Activated CD8-positive, alpha-beta memory T cell treated with anti-CD3 and anti-CD28 coated beads, Interleukin-2, amount 50 U/mL, for 48 hours (primary cell): ENCODE measurements at places on chromosomes 11 and 22.

GRCh38 chr11:95076981-95077380 lies 10.3 kb downstream of the SRSF8 start:
- no peak for DNase-seq

- no peak for DNase-seq
Observed at GRCh38 chr22:24887260-24887659, 59.2 kb downstream of the LHFPL7 start.

- DNase-seq = no peak
Observed at GRCh38 chr22:37320726-37321677, 38.7 kb downstream of the CYTH4 start.

DNA sequence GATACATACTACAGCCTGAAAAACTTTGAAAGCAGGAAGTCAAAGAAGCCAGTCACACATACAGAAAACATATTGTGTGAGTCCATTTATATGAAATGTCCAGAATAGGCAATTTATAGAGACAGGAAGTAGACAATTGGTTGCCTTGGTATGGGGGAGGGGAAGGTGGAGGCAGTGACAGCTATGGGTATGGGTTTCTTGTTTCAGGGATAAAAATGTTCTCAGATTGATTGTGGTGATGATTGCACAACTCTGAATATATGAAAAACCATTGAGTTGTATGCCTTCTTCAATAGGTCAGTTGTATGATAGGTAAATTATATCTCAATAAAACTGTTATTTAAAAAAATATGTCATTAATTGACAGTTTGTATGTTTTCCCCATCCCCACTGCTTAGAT lies 137.6 kb downstream of the SNX19 start:
- no peak for DNase-seq

- no peak for DNase-seq
Observed at GRCh38 chr22:31870890-31871289, 73.4 kb upstream of the YWHAH start.

DNA sequence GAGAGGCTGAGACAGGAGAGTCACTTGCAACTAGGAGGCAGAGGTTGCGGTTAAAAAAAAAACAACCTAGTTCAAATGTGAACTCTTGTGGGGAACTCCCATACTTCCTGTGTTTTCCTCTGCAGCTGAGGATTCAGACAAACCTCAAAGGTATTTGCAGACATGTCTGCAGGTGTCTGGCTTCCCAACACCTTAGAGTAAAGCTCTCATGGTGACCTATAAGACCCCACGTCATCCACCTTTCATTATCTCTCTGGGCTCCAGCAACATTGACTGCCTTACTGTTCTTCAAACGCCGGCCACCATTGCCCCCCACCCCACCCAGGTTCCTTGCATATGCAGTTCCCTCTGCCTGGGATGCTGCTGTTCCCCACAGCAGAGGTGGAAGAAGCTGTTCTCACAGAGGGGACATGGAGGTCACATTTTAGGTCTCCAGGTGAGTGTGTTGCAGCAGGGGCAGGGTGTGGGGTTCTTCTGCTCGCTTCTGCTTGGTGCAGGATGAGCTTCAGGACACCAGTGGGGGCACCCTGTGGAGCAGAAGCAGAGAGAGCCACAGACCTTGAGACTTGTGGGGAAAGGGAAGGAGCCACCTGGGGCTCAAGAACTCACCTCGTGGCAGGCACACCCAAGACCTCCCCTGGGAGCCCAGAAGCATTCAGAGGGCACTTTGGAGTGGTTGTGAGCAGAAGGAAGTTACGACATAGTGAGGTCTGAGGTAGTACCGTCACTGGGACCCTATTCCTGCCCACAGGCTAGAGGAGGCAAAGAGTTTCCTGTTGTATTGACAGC lies 203.2 kb downstream of the CSNK2A3 start:
- DNase-seq = no peak

DNA sequence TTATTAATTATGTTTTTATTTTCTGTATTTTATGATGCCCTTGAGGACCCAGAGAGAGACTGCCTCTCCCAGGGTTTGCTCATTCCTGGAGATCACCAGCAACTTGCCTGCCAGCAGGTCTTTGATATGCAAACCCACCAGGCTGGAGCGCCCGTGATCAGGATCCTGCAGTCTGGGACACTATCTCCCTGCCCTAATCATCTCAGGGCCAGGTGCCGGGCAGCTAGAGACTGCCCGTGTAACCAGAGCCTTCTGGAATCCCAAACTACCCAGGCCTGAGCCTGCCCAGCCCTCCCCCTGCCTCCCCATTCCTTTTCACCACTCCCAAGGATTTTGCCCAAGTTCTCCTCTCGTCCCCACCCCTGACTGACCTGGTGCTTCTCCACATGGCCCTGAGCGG lies 52.2 kb upstream of the B3GAT1 start:
- DNase-seq = no peak

DNA sequence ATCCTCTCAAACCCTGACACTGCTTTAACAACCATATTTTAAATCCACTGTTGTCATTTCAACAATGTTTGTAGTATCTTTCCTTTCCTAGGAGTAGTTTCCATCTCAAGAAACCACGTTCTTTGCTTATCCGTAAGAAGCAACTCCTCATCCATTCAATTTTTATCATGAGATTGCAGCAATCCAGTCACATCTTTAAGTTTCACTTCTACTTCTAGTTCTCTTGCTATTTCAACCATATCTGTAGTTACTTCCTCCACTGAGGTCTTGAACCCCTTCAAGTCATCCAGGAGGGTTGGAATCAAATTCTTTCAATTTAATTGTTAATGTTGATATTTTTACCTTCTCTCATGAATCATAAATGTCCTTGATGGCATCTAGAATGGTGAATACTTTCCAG lies 22.4 kb downstream of the CCDC82 start:
- DNase-seq = no peak

DNA sequence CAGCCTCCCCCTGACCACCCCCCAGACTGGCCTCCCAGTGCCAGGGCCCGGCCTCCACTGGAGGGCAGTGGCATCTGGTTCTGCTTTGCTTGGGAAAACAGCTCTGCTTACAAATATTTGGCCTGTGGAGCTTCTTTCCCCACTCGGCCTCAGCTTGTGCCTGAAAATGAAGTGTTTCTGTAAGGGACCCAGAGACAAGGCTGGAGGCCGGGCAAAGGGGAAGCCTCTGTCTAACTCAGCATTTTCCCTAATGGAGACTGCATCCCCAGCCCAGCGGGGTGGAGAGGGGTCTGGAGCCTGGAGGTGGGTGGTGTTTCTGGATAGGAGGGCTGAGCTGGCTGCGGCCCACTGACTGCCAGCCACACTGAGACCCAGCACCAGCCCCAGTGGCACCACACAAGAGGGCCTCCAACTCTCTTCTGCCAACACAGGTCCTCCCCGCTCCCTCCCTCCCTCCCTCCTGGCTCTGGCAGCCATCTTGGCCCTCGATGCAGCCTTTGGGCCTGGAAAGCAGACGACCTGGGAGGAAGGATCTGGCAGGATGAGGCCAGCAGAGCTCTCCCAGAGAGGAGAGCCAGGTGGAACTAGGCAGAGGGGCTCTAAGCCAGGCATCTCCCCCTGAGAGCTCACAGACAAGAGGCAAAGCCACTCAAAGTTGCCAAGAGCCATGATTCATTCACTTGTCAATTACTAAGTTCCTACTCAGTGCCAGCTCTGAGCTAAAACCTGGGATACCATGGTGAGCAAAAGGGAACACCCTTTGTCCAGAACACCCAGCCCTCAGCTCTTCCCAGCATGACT lies 77.1 kb upstream of the CD82 start:
- DNase-seq = no peak

DNA sequence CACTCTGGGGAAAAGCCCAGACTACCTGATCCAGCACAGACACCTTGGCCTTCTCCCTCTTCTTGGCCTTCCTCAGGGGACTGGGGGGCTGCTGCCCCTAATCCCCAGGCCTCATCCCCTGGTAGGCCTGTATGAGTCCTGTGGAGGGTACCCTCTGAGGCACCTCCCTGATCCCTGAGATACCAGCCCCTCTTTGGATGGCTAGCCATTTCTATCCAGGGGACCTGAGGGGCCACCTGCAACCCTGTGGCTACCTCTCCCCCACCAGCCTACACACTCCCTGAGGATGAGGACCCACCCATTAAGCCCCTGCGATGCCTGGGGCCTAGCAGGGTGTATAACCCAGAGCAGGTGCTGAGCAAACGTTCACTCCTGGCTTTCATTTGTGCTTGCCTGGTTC lies 54.6 kb downstream of the HIRA start:
- DNase-seq = peak; percentile 30

- DNase-seq = no peak
Observed at GRCh38 chr11:2668876-2669275, 30.9 kb downstream of the KCNQ1OT1 start.

GRCh38 chr11:36094164-36094563 lies 150.3 kb downstream of the LDLRAD3 start:
- DNase-seq = no peak

GRCh38 chr22:48892578-48893287 lies 934.9 kb downstream of the BRD1 start:
- DNase-seq = peak; percentile 12

DNA sequence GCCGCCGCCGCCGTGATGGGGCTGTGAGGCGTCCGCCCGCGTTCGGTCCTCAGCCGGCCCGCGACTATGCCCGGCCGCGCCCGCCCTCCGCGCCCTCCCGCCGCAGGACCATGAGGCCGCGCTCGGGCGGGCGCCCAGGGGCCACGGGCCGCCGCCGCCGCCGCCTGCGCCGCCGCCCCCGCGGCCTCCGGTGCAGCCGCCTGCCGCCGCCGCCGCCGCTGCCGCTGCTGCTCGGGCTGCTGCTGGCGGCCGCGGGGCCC lies 215 bp downstream of the ZNRF3 start:
- DNase-seq = no peak

DNA sequence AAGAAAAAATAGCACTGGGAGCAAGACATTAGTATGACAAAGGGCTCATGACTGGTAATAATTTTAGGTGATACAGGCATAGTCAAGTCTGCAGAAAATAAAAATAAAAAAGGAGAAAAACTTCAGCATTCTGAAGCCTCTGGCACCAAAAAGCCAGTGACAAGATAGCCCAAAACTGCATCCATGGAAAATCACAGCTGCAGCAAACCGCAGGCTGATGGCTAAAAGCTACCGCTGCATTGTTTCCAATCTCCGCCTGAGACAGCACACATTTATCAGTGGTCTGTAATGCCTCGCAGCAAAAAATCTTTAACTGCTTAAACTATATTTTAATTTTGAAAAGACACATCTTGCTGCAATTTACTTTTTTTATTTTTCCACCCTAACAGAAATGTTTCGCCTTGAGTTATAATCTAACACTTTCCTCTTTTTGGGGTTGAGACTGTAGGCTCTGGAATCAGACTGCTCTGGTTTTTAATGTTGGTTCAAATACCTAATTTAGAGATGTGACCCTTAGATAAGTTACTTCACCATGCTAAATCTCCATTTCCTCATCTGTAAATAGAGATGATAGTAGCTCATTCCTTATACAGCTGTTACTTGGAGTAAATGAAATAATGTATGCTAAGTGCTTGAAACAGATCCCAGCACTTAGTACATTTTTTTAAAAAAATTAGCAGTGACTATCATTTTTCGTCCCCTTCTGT lies 42.0 kb upstream of the FIBIN start:
- DNase-seq = no peak

DNA sequence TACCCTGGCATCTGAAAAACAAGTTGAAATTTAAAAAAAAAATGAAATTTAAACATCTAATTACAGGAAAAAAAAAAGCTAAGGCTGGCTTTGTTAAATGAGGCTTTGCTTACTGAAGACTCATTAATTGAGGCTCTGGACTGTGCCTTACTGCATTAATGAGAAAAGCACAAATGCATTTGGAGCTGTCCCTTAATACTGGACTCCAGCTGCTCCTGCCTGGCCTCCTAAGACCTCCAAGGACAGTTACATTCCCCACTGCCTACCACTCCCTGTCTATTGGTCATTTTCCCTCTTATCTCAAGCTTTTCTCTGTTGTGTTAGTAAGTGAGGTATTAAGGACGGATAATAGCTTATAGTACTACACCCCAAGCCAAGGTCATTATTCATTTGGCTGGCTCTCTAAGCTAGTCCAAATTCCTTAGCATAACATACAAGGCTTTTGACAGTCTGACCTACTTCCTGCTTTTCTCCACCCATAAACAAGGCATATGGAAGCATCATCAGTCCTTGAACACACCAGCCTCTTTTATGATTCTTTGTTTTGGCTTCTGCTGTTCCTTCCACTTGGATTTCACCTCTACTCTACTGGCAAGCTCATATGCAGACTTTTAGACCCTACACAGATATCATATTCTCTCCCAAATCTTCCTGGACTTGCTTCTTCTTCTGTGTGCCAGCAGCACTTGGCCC lies 62.5 kb downstream of the USP35 start:
- no peak for DNase-seq

DNA sequence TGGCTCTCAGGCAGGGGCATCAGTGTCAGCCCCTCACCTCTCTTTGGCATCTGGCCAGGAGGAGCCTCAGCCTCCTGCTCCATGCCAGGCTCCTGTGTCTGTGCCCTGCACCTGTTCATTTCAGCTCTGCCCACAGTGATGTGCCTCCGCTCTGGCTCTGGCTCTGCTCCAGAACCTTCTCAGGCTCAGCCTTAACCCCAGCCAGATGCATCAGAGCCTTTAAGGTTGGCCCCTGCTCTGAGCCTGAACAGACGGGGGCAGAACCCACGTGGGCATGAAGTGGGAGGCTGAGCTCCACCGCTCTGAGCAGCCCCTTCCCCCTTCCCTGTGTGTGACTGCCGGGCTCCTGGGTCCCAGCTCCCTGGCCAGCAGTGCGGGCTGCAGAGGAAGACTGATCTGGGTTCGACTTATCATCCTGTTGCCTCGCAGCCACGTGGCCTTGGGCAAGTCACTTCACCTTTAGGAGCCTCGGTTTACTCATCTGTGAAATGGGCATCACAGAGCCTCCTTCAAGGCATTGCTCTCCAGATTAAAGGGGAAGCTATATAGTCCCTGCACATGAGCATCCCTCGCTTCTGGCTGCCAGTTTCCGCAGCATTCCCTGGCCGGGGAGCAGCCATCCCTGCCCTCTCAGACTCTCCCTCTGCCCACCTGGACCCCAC lies 44.7 kb upstream of the RTL6 start:
- DNase-seq = no peak

DNA sequence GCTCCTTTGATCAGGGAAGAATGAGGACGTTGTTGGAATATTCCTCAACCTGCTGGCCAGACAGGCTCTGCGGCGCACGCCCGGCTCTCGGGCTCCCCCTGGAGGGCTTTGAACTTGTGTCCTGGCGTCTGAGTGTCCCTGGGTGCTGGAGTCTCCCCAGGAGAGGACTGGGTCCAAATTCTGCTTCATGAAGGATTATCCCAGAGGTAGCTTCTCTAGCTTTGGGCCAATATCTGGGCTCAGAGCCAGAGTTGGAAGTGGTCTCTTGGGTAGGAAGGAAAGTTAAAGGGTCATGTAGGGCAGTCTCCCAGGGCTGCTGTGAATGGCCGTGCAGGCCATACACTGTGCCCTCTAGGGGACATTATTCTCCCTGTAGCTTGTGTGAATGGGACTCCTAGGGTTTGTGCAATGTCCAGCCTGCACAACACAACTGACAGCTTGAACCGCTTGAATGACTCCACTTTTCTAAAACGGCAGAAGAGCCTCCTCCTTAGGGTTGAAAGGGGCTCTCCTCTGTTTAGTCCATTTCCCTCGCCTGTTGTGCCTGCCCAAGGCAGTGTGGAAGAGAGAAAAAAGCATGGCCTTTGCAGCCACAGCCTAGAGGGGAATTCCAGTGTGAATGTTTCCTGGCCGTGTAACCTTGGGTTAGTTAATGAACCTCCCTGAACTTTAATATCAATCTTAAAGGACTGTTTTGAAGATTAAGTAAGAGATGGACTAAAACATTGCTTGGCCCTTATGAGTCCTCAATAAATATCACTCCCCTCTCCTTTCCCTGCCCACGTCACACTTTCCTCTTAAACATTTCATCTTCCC lies 111.2 kb upstream of the THY1 start:
- DNase-seq = peak; percentile 88
